Stimulated activated naive CD8-positive, alpha-beta T cell treated with anti-CD3 and anti-CD28 coated beads, Interleukin-15, Interleukin-2, amounts not matched to agents 100 U/mL and 50 U/mL, for 24 hours (primary cell): ENCODE measurements at places on chromosomes 3 and 15.

- DNase-seq, result no peak
Observed at GRCh38 chr3:102037209-102037608, 187.9 kb downstream of the NFKBIZ start.

DNA sequence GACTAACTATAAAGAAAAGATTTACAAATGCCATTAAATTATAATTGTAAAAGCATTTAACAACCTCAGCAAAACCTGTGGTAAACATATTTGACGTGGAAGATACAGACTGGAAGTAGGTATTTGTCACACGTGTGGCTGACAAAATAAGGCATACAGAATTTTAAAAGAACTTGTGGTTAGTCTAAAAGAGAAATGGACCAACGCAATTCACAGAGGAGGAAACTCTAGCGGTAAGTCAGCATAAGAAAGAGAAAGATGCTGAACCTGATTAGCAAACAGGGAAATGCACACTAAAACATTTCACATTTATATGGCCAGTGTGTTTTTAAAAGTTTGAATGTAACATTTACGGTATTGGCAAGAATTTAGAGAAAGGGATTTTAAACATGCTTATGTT lies 35.3 kb downstream of the KCNH8 start:
- DNase-seq, result no peak

- DNase-seq, result no peak
Observed at GRCh38 chr3:157919319-157919887, 186.8 kb downstream of the SHOX2 start.

DNA sequence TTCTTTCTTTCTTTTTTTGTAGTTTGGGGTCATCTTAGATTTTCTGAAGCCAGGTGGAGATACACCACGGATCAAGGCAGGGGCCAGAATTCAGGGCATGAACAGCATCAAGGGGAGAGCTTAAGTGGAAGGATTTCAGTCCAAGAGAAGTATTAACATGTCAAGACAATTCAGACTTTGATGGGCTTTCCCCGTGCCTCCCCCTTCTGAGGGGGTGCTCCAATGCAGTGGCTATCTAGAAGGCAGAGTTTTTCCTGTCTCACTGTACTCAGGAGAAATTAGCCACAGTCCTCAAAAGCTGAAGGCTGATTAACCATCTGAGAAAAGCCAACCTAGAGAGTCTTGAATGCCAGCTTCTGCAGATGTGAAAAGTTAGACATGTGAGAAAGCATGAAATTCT lies 127.3 kb downstream of the TGFBR2 start:
- DNase-seq, result no peak

- no peak for DNase-seq
Observed at GRCh38 chr3:150055332-150055731, 84.6 kb upstream of the PFN2 start.

GRCh38 chr3:52865994-52866393 lies 31.2 kb upstream of the MUSTN1 start:
- no peak for DNase-seq

- no peak for DNase-seq
Observed at GRCh38 chr15:87609894-87610293, 646.6 kb downstream of the NTRK3 start.

- DNase-seq, result no peak
Observed at GRCh38 chr3:141426404-141427034, 58.2 kb downstream of the ZBTB38 start.

DNA sequence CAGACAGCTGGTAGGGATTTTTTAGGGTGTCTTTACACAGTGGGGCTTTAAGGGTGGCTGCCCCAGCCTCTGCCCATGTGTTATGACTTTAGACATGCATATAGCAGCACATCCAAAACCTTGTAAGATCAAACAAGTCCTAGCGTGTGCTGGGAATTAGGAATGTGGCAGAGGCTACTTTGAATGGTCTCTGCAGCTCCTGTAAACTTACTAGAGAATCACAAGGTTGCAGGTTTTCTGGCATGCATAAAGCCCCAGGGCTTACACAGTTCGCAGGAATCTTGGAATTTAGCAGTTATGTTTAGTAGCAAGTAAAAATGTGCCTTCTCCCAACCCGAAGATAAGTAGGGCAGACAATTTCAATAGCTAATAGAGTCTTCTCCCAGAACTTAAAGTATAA lies 46.9 kb upstream of the COL6A6 start:
- no peak for DNase-seq

GRCh38 chr15:41775651-41776050 lies 1.4 kb downstream of the MAPKBP1 start:
- no peak for DNase-seq

DNA sequence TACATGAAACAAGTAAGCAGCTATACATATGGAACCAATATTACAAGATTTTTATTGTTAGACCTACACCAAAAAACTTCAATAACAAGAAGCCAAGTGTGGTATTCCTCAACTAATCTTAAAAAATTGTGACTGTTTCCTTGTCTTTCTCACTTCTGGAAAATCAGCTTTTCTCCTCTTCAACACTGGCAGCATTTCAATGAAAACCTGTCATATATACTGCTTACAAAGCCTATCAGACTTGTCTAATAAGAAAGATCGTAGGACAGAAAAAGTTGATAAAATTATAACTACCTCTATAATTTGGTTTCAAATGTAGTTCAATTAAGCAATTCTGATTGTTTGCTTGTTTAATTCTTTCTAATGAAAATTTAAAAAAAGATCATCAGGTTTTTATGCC lies 55.1 kb downstream of the CBLB start:
- no peak for DNase-seq

- DNase-seq, result no peak
Observed at GRCh38 chr3:128194843-128195242, 41.6 kb downstream of the EEFSEC start.

- DNase-seq, result no peak
Observed at GRCh38 chr15:70830615-70831014, 23.3 kb downstream of the LARP6 start.

- no peak for DNase-seq
Observed at GRCh38 chr3:12938258-12938711, 96.9 kb upstream of the RPL32 start.

- DNase-seq, result no peak
Observed at GRCh38 chr15:34815836-34816235, 20.5 kb upstream of the ACTC1 start.

DNA sequence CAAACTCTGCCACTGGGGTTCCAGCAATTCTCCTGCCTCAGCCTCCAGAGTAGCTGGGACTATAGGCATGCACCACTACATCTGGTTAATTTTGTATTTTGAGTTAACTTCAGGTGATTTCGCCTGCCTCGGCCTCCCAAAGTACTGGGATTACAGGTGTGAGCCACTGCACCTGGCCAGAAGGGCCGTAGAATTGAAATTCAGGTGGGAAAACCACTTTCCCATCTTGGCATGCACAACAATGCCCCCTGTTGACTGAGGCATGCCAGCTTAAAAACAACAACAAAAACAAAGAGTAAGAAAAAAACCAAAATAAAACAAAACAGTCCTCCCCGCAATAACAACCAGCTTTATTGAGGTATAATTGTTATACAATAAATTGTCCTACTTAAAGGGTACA lies 32.6 kb upstream of the RAB11A start:
- no peak for DNase-seq

- DNase-seq, result no peak
Observed at GRCh38 chr15:63054281-63054683, 11.7 kb downstream of the TPM1 start.

DNA sequence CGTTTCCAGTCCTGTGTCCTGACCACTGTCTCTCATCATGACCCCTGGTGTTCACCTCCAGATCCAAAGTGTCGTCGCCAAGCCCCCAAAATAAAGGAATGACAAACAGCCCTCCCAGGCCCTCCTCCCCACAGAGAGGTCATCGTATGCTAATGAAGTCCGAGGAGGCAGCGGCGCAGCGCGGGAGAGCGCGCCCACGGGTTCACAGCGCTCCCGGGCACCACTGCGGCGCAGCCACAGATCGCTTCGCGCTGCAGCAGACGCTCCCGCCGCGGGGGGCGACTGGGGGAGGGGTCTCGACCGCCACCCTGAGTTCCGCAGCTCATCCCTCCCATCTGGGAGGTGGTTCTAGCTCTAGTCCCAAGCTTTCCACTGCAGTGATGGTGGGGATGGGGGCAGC lies 1.3 kb downstream of the DGKG start:
- DNase-seq, result no peak

- no peak for DNase-seq
Observed at GRCh38 chr3:56398659-56399058, 69.6 kb downstream of the ERC2 start.

DNA sequence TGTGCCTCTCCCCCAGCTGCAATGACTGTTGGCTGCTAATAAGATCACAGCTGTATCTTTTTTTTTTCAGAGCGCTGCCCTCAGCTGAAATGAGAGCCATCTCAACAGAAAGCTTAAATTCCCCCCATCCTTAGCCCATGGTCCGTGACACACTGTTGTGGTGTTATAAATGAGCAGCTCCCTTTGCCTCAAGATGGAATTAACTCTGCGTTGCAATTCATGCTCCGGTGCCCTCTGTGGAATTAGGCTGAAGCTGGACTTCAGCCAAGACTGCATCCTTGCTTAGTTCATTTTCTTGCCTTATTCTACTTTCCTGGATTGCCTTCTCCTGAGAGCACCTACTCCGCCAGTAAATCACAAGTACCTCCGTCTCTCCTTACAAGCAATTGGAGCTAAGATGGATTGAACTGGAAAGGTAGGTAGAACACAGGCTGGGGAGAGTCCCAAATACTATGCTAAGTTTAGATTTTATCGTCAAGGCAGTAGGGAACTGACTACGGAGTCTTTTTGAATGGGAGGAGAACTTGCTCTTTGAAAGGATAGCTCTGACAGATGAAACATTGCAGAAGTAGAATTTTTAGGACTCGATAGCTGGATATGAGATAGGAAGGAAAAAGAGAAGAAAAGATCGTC lies 39.0 kb upstream of the THRB start:
- DNase-seq, result no peak

GRCh38 chr3:22734207-22734606 lies 468.9 kb upstream of the UBE2E2 start:
- no peak for DNase-seq

DNA sequence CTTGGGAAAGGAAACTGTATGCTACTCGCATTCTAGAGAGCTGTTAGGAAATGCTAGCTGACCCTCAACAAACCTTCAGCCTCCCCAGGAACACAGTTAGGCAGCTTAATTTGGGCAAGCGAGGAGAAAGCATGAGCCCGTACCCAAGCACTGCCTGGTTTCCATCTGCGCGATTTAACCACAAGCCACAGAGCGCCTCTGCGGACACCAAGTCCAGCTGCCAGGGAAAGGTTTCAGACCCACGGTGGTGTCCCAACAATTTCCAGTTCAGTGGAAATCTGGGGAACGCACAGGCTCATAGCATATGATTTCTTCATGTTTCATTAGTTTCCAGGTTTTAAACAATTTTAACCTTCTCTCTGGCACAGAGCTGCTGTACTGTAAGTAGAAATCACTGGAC lies 617.6 kb downstream of the FHIT start:
- DNase-seq, result no peak

DNA sequence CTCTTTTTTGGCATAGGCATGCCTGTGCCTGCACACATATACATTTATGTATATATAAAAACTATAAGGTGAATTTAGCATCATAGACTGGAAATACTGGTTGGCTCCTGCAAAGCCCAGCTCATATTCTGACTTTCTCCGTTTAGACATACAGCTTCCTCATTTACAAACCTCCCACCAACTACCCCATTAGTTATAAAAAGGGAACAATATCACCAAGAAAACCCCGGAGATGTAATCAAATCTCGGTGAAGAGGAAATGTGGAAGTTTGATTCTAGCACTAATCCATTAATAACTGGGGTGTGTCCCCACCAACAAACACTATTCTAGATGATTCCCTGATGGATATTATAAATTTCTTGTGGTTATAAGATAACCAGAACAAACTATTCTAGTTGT lies 517.7 kb upstream of the TBL1XR1 start:
- DNase-seq, result no peak

DNA sequence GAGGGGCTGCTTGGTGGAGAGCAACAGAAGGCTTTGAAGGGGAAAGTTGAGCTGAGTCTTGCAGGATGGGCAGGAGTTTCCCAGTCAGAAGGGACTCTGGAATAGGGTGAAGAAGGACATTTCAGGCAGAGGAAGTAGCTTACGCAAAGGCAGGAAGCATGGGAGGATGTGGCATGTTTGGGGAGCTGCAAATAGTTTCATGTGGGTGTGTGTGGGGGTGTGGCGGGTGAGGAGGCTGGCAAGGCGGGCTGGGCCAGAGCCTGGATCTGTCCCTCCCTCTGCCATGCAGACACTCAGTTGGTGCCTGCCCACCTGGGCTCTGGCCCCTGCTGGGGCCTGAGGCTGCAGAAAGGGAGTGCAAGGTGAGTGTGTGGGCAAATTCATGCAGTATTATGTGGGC lies 10.4 kb downstream of the TEX264 start:
- DNase-seq, result peak; percentile 38

DNA sequence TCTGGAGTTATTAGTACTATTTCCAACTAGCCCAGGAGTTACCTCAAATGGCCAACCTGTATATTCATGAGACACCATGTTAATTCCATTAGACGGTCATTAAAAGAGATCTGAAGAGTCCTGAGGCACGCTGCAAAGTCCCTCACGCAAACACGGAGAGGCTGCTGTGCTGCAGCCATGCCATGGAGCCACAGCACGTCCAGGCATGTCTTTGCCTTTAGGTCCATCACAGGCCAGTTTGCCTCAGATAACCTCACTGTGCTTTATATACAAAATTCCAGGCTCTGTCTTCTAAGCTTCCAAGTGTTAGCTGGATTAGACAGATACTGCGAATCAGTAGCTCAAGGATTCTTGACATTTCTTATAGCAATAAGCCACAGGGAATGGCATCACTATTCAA lies 9.8 kb upstream of the PLAAT1 start:
- DNase-seq, result no peak

DNA sequence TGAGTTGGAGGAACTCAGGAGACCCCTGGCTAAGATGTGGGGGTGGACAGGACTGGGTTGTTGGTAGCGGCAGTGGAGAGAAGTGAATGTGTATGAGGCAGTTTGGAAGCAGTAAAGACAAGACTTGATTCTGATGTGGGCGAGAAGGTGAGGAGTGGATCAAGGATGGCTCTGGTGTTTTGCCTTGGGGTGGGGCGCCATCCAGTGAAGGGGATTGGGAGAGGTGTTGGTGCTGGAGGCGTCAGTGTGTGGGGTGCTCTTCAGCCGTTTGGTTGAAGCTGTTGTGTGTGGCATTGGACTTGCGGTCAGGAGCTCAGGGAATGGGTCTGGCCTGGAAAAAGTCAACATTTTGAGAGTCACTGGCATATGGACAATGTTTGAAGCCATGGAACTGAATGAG lies 13.3 kb downstream of the FAN1 start:
- no peak for DNase-seq

- DNase-seq, result peak; percentile 79
Observed at GRCh38 chr3:190566043-190566933, 52.4 kb downstream of the IL1RAP start.

DNA sequence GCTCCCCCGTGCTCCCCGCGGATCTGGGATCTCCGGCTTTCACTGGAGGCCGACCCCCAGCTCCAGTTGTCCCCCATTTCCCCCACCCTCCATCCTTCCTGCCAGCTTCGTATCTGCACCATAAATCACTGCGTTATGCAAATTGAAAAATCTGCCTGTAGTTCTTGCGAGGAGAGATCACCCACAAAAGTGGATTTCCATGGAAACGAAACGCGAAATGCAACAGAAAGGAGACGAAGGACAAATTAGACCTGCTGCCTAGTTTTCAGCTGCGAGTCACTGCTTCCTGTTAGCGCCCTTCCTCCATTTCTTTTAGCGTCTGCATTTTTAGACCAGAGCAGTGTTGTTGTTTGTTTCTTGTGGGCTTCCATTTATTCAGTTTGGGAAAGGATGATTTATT lies 127.1 kb upstream of the ATP10A start:
- no peak for DNase-seq

GRCh38 chr3:146072061-146072460 lies 88.9 kb downstream of the PLOD2 start:
- no peak for DNase-seq
